Body of pancreas (tissue), 4 donors: ENCODE measurements at places on chromosomes 11 and 22. TPM values are rescaled to one million over a fixed set of nuclear protein-coding genes. Genes with fewer than 3 reads are reported as not detected.

GRCh38 chr11:18540207-18541009 lies 13.7 kb upstream of the TSG101 start:
- peaks cover 9% of the 10 kb centered on the region for H3K36me3 ChIP-seq
- no peaks in the 10 kb centered on the region for H3K4me1 ChIP-seq
- H3K27me3 ChIP-seq: no peaks in the 10 kb centered on the region
- DNase-seq: no peak
- H3K4me3 ChIP-seq: no peak overlapping the region

The A4GALT gene
- total RNA-seq: 6.9 TPM

DNA sequence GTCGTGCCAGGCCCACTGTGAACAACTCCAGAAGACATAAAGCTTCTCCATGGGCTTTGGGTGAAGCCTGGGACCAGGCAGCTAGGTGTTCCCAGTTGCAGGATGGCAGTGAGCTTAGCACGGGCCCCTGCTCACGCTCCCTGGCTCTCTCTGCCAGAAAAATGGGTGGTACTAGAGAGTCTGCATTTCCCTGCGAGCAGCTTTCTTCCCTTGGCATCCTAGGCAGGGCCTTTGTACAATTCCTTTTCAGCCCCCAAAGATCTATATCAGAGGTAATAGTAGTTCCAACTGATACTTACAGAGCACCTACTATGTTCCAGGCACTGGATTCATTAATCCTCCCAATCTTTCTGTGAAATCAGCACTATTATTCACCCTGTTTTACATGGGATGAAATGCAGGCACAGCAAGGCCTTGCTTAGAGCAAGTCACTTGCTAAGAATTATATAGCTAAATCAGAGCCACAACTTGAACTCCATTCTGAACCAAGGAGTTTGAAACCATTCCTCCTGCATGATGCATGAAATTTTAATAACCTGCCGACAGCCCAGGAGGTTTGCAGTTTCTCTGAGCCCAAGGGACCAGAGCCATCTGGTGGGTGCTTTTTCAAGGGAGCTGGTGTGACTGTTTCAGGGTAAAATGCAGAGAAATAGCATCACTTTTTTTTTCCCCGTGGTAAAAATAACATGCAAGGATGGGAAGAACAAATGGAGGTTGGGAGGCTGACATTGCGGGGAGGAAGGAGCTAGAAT lies 22.7 kb downstream of the NAV2 start:
- H3K4me1 ChIP-seq: peaks cover 4% of the 10 kb centered on the region
- no peaks in the 10 kb centered on the region for H3K36me3 ChIP-seq
- no peak overlapping the region for H3K4me3 ChIP-seq
- H3K27ac ChIP-seq: no peak overlapping the region

DNA sequence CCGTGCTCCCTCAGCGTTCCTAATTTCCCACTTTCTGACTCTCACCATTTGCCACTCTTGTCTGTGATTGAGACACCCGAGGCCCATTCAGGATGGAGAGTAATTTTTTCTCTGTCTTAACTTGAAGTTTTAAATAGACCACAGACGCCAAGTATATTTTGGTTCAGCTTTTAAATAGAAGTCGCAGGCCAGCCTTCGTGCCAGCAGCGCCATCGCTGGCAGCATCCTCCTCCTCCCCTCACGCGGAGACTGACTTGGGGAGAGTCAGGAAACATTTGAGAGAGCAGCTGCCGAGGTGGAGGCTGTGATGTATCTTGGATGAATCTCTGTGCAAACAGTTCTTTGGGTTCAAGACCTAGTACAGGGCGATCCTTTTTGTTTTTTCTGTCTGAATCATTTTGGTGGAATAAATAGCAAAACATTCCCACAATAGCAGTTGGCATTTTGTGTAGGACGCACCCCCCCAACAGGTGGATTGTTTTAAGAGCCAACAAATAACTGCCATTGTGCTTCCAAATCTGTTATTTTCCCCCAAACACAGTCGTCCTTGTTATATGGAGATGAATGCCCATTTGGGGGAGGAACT lies 889 bp upstream of the DMC1 start:
- H3K4me3 ChIP-seq: no peak overlapping the region
- no peaks in the 10 kb centered on the region for H3K36me3 ChIP-seq
- peak; percentile 49 for DNase-seq
- peak overlapping the region; percentile 27 for H3K27ac ChIP-seq
- H3K27me3 ChIP-seq: no peaks in the 10 kb centered on the region

The THY1 gene
- 6.9 TPM for total RNA-seq

- H3K27me3 ChIP-seq: no peaks in the 10 kb centered on the region
- no peaks in the 10 kb centered on the region for H3K36me3 ChIP-seq
- peak overlapping the region; percentile 75 for H3K27ac ChIP-seq
- peaks cover 38% of the 10 kb centered on the region for H3K4me1 ChIP-seq
- DNase-seq: peak; percentile 55
- no peak overlapping the region for H3K4me3 ChIP-seq
These were observed 739 bp upstream of the C1QTNF5 start for GRCh38 chr11:119341222-119342022.

GRCh38 chr11:21894492-21894891 lies 298.4 kb upstream of the ANO5 start:
- H3K27me3 ChIP-seq: no peaks in the 10 kb centered on the region
- DNase-seq: no peak
- H3K36me3 ChIP-seq: no peaks in the 10 kb centered on the region

- H3K4me3 ChIP-seq: no peak overlapping the region
- no peaks in the 10 kb centered on the region for H3K4me1 ChIP-seq
- no peak overlapping the region for H3K27ac ChIP-seq
- no peaks in the 10 kb centered on the region for H3K27me3 ChIP-seq
These were observed 141.0 kb downstream of the ARHGAP42 start for GRCh38 chr11:100827934-100828661.

- H3K36me3 ChIP-seq: no peaks in the 10 kb centered on the region
- H3K27me3 ChIP-seq: no peaks in the 10 kb centered on the region
- no peak for DNase-seq
- no peak overlapping the region for H3K27ac ChIP-seq
- H3K4me1 ChIP-seq: no peaks in the 10 kb centered on the region
- H3K4me3 ChIP-seq: no peak overlapping the region
These were observed 33.8 kb downstream of the TP53I11 start for GRCh38 chr11:44916801-44917385.

The GTSE1 gene
- total RNA-seq: 0.26 TPM

The RAD9A gene
- 49.4 TPM for total RNA-seq

DNA sequence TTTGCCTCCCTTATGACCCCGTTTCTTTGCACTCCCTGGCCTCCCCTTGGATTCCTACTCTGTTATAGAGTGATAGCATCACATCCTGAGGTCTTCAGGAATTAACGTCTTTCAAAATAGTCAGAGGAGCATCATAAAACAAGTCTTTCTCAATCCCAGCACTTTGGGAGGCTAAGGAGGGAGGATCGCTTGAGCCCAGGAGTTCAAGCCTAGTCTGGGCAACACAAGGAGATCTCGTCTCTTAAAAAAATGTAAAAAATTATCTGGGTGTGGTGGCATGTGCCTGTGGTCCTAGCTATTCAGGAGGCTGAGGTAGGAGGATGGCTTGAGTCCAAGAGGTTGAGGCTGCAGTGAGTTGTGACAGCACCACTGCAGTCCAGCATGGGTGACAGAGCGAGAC lies 68.7 kb upstream of the AMPD3 start:
- H3K36me3 ChIP-seq: no peaks in the 10 kb centered on the region
- no peaks in the 10 kb centered on the region for H3K4me1 ChIP-seq
- DNase-seq: no peak
- H3K27me3 ChIP-seq: no peaks in the 10 kb centered on the region
- no peak overlapping the region for H3K27ac ChIP-seq

- DNase-seq: peak; percentile 51
- H3K36me3 ChIP-seq: peaks cover 6% of the 10 kb centered on the region
- H3K27me3 ChIP-seq: no peaks in the 10 kb centered on the region
- H3K4me3 ChIP-seq: no peak overlapping the region
- peak overlapping the region; percentile 37 for H3K27ac ChIP-seq
- H3K4me1 ChIP-seq: peaks cover 47% of the 10 kb centered on the region
These were observed 2.1 kb upstream of the PHLDB1 start for GRCh38 chr11:118605116-118605867.
